ENCODE measurements at places on chromosomes 3 and 15.
A peak's percentile ranks its signal among the peaks of the same experiment; 100 is the strongest.

GRCh38 chr3:77262361-77262760 is 222.5 kb downstream of the ROBO2 start:
- DNase-seq, result no peak

- peak; percentile 16 for DNase-seq
These were observed 861.3 kb downstream of the ZPLD1 start for GRCh38 chr3:103295974-103296570.

DNA sequence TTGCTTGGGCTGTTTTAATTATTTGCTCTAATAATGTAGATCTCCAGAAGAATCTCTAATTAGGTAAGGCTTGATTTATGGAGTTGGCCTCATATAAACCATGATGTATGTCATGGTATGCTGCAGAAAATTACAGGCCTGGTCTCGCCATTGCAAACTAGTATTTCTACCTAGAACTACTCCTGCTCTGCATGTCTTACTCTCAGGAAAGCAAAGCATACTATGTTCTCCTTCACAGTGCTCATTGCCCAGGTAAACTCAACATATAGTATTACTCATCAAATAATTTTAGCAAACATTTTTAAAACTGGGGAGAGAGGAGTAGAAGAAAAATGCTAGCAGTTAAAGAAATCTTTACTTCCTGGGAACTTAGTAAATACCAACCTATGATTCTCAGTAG is 90.7 kb downstream of the FILIP1L start:
- no peak for DNase-seq

DNA sequence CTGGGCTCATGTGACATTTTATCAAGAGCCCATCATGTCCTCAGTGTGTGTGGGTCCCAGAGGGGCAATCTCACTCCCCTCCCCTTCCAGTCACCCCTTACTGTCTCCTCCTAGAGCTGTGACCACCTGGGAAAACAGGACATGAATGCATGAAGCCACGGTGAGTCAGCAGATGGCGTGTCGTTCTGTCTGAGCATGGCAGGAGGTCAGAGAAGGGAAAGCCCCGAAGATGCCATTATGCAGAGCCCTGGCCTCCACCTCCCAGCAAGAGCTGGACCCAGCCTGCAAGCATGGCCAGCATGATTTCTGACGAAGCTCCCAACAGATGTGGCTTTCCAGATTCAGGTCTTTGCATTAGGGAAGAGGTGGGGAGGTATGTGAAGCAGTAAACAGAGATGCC is 118.5 kb downstream of the TLE3 start:
- no peak for DNase-seq

DNA sequence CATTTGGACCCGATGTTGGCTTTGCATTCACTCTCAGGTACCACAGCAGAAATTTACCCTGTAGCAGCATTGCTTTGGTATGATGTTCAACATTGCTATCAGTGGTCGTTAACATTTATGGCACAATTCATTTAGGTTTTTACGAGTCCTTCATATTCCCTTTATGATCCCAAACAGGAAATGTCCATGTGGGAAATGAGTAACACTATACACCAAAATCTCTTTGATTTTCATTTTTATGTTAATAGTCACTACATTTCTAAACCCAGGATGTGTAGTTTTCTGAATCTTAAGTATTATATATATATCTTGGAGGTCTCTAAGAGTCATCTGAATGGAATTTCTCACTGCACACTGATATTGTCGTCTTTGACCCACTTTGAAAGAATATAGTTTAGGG is 78.5 kb upstream of the RBMS3 start:
- no peak for DNase-seq

GRCh38 chr15:69662645-69663000 is 210.0 kb downstream of the RPLP1 start:
- no peak for DNase-seq

DNA sequence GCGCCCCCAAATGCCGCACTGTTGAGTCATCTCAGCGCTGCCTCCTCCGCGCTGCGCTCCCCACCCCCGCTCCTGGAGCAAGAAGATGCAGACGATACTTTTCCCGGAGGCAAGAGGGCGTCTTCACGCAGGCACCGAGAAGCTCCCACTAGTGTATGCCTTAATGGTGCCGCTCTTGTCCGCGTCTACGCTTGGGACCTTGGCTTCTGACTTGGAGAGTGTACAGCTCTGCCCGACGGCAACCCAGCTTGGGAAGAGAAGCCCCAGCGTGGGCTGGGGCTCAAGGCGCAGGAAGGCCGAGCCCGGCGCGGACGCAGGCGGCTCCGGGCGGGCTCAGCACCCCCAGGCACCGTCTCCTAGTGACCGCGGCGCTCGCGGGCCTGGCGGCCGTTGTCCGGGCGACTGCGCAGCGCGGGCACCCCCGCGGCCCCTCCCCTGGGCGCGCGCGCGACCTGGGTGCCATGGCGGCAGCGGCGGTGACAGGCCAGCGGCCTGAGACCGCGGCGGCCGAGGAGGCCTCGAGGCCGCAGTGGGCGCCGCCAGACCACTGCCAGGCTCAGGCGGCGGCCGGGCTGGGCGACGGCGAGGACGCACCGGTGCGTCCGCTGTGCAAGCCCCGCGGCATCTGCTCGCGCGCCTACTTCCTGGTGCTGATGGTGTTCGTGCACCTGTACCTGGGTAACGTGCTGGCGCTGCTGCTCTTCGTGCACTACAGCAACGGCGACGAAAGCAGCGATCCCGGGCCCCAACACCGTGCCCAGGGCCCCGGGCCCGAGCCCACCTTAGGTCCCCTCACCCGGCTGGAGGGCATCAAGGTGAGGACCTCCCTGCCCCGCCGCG is at the start of gene P4HTM:
Gene P4HTM (plus strand): TSS at position 446 of the 840 bp plus-strand sequence. CDS start 16 bp downstream, at position 462.
- no peak for DNase-seq

GRCh38 chr3:24678421-24678865 is 183.8 kb upstream of the THRB start:
- DNase-seq, result no peak

GRCh38 chr15:31091481-31091880 is 10.0 kb downstream of the TRPM1 start:
- no peak for DNase-seq

DNA sequence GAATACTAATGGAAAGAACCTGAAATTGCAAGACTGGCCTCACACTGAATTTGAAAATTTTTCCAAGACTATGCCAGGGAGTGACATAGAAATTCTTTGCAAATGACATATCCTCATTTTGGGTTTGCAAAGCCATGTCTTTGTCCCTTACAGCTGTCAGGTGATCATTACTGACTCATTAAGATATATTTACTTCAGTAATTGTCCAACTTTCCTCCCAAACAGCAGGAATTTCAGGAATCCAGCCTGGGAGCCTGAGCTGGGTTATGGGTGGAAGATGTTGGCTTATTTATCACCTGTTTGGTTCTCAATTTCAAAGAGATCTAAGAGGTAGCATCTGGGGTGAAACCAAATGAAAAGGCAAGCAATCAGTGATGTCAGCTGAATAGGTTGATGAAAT is 111.6 kb upstream of the ACP3 start:
- DNase-seq, result no peak

- DNase-seq, result no peak
These were observed 4.7 kb downstream of the SLC51A start for GRCh38 chr3:196220991-196221390.

DNA sequence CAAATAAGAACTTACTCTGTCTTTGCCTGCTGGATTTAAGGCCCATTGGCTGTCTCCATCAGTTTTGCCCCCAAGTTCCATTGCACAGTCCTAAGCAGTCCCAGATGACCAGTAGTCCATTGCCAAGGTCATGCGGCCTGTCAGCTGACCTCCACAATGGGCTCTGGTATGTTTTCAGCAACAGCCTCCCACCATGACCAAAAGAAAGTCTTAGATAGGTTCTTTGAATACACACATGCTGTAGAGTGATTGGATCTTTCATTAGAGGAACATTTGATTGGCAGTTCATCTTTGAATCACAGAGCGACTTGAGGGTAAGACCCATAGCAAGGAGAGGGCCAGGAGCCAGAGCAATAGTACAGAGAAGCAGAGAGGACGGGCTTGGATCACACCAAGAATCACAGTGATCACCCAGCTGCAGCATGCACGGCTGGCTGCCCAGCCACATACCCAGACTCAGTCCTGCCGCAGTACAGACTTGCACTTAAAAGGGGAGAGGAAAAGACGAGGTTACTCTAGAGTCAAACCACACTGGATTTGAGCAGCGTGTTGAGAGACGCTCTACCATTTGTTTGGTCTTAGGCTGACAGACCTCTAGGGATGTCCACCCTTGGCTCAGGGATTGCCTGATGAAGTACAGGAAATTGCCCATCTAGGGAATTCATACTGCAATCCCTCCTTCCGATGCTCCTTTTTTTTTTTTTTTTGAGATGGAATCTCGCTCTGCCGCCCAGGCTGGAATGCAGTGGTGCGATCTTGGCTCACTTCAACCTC is 50.4 kb downstream of the APH1B start:
- DNase-seq, result no peak

DNA sequence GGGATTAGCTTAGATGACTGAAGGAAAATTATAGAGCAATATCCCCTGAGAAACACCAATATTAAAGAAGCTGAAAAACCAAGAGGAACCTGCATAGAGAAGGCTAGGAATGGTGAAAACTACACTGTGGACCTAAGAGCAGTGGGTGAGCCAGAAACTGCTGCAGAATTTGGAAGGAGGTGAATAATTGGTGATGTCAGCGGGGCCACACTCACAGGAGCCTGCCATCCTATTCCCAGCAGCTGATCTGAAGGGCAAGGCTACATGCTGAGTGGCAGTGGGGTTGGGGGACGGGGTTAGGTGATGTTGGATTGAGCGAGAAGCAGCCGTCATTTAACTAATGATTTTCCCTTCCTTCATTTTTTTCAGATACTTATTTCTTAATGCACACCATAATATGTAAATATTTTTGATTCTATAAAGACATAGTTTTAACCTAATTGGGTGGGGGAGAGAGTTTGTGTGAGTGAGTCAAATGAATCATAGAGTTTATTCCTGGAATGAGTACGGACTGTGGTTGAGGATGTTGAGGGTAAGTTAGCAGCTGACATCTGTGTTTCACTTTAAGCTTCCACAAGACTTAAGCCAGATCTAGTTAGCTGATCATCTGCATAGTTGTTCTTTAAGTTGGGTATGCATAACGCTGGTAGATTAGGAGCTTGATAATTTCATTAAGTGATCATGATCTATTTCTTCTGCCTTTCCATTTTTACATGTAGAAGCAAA is 222.8 kb downstream of the PTPRG start:
- no peak for DNase-seq

Data from NCI-H1417 treated with DMSO at 0.1 percent for 48 hours (cell line).